ENCODE measurements at places on chromosomes 6 and 20. TPM values are rescaled to one million over a fixed set of nuclear protein-coding genes. Genes with fewer than 3 reads are reported as not detected.

IGF2R gene
- 93.9 TPM for total RNA-seq

OOEP gene
- total RNA-seq, result not detected

- DNase-seq, result no peak
Measured at GRCh38 chr20:33730946-33731692, 677 bp upstream of the ZNF341 start.

DNA sequence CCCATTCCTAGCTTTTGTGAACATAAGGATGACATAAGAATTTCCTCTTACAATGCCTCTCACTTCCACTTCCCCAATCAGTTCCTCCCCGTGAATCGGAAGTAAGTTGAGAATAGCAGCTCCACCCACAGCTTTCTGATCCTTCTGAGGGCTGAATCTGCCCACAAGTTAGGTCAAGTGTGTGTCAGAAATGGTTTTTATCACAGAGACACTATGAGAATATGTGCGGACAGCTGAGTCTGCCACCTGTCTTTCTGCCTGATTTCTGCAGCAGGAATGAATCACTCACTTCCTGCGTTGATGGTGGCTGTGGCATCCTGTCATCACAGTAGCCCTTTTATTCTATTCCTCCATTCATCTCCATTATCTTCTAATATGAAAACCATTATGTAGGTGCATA, 70.2 kb downstream of the RIN2 start:
- no peak for DNase-seq

Data from suprapubic skin (tissue), 4 donors.